ENCODE measurements at places on chromosomes 12 and 14.

GRCh38 chr14:68970038-68970612 lies 9.0 kb downstream of the ACTN1 start:
- no peak for DNase-seq

DNA sequence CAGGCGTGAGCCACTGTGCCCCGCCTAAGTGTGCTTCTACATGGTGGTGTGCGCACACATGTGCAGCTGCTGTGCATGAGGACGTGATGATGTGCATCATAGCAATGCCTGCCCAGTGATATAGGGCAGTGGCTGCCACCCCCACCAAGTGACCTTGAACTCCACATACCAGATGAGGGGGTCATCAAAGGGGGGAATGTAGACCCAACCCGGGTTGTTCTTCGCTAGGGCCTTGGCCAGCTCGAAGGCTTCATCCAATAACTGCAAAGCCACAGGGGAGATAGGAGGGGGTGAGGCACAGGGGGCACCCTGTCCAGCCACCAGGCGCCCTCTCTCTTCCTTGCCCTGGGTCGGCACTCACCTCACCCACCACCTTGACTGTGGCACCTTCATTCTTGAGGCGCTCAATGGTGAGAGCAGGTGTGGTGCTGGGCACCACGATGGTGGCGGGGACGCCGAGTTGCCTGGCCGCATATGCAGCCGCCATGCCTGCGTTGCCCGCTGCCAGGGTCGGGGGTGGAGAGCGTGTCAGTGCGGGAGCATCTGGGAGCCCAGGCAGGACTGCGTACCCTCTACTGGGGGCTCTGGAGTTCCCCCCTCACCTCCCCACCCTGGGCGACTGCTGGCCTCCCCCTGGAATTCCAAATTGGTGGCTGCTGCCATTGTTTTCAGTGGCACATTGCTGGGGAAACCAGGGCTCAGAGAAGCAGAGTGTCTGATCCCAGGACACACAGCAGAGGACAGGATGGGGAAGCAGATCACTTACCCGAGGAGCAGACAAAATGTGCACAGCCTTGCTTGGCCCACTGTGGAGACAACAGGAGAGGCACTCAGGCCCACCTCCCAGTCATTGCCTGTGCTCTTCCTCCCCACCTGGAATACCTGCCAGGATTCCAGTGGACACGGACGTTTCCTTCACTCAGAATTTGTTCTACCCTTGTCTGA lies 5.1 kb downstream of the SDS start:
- DNase-seq = no peak

DNA sequence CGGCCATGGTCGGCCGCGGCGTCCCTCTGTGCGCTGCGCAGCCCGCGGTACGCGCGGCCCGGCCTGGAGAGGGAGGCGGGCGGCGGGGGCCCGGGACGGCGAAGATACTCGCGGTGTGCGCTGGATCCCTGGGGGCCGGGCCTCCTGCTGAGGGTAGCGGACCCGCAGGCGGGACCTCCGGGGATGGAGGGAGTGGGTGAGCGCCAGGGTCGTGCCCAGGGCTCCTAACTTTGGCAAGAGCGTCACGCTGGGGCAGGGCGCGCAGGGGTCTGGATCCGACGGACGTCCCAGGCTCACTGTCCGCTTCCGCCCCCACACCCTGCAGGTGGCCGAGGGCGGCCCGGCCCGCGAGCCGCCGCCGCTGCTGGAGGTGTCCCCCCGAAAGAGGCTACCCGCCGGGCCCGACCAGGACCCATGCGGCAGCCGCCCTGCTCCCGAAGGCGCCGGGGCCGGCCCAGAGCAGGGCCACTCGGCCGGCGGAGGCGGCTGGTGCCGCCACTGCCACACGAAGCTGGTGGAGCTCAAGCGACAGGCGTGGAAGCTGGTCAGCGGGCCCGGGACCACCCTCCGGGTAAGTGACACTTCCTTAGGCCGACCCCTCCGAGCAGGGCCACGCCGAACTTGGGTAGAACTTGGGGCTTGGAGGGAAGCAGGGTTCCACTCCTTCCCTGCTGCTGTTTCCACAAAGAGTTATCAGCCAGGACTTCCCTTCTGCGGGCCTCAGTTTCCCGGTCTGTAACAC lies 502 bp downstream of the KIF26A start:
- no peak for DNase-seq

- DNase-seq = no peak
These were observed 47.4 kb downstream of the AVPR1A start for GRCh38 chr12:63103494-63104131.

GRCh38 chr12:82554529-82554928 lies 132.2 kb upstream of the TMTC2 start:
- DNase-seq = no peak

- no peak for DNase-seq
These were observed 136.9 kb downstream of the STXBP6 start for GRCh38 chr14:24913021-24913420.

GRCh38 chr14:26377150-26377549 lies 220.7 kb downstream of the NOVA1 start:
- DNase-seq = no peak

DNA sequence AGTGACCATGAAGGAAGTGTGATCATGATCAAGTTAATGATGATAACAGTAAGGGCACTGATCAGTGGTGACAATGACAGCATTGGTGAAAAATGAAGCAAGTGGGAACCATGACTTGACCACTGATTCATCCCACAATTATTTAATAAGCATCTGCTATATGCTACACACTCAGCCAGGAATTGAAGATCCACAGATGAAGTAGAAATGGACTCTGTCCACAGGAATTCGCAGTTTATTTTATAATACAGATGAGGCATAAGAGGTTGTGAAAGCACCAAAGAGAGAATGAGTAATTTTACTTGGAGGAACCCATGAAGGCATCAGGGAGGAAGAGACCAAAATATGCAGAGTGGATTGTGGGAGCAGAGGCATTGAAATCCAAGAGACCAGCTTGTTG lies 33.8 kb upstream of the SMUG1 start:
- DNase-seq = no peak

DNA sequence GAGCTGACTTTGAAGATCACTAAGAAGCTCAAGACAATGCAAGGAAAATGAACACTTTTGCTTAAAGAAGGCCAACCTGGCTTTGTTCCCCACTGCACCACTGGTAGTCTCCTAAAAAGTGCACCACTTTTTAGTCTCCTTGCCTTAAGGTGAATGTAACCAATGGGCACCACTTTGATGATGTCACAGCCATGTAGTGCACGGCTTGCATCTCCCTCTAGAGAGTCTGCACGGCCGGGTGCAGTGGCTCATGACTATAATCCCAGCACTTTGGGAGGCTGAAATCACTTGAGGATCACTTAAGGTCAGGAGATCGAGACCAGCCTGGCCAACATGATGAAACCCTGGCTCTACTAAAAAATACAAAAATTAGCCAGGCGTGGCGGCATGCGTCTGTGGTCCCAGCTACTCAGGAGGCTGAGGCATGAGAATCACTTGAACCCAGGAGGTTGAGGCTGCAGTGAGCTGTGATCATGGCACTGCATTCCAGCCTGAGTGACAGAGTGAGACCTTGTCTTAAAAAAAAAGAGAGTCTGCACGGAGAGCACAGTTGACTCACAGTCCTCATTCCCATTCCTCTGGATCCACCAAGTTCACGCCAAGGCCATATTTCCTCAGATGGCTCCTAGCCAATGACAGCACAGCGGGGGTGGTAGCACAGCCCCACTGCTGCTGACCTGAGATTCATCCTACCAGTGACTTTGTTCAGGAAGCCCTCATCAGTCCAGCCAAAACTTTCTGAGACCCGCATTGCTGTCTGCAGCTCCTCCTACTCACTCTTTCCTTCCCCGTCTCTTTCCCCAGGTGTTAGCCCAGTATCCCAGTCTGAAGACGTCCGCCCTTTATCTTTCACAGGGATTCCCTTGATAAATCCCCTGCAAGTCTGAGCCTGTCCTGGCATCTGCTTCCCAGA lies 16.5 kb upstream of the IFT81 start:
- DNase-seq = no peak

DNA sequence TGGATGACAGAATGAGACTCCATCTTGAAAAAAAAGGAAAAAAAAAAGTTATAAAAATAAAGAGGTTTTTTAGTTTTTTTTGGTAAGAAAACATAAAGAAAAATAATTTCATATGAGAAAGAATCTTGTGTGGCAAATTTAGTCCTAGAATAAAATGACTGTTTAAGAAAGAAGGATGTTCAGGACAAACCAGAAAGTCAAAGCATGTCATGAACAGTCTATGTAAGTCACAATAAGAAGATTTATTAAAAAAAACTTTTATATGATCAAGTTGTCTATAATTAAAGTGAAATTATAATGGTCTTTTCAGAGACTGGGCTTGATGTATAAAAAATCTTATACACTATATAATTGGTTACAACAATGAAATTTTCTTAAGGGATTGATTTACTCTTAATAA lies 68.1 kb upstream of the HECTD1 start:
- DNase-seq = no peak

DNA sequence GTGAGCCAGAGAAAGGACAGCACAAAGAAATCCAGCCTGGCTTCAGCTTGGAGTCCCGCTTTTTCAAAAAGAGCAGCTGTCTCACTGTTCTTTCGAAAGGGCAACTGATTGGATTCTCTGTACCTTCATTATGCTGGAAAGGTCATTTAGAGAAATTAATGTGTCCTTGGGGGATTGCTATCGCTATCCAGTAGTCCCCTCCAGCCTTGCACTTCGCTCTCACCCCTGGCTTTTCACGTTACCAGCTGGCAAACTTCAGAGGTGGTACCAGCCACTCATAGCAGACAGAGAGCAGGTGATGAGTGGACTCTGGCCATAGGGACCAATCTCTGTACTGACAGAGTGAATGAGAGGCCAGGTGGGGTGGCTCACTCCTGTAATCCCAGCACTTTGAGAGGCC lies 11.8 kb upstream of the NUAK1 start:
- DNase-seq = no peak

DNA sequence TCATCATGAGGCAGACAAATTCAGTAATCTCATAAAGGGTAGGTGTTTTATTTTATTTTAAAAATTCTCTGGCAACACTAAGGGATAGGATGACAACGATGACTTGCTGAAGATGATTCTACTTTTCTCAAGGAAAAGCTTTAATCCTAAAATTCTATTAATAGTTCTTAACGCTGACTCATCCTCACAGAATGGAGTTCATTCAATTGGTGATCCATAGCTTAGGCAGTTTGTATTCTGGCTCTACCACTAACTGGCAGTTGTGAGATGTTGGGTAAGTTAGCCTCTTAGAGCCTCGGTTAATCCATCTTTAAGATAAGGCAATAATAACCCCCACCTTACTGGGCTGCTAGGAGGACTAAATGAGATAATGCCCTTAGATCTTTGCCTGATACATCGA lies 116.3 kb downstream of the RTN1 start:
- no peak for DNase-seq

- no peak for DNase-seq
These were observed at the start of gene KIF26A for GRCh38 chr14:104138098-104138717. Gene KIF26A (plus strand): TSS chr14:104138587. CDS start chr14:104138723, 136 bp downstream.

GRCh38 chr14:58258156-58258555 lies 13.5 kb downstream of the PSMA3 start:
- no peak for DNase-seq

- DNase-seq = no peak
These were observed 15.6 kb downstream of the JDP2 start for GRCh38 chr14:75443203-75443969.

- no peak for DNase-seq
These were observed 64.2 kb downstream of the CLMN start for GRCh38 chr14:95255487-95255886.

DNA sequence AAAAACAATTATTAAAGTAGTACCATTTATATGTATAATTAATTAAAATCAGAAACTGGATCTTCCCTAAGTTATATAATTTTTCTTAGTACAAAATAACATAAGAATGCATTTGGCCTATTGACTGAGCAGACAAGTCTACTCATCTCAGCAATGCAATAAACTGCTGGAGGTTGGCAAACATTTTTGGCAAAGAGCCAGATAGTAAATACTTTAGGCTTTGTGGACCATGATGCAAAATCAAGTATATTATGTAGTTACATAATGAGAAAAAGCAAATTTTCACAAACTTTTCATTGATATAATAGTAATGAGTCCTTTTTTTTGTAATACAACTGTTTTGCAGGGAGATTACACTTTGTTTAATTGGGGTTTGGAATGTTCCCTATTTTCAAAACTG lies 30.9 kb downstream of the ERGIC2 start:
- no peak for DNase-seq

DNA sequence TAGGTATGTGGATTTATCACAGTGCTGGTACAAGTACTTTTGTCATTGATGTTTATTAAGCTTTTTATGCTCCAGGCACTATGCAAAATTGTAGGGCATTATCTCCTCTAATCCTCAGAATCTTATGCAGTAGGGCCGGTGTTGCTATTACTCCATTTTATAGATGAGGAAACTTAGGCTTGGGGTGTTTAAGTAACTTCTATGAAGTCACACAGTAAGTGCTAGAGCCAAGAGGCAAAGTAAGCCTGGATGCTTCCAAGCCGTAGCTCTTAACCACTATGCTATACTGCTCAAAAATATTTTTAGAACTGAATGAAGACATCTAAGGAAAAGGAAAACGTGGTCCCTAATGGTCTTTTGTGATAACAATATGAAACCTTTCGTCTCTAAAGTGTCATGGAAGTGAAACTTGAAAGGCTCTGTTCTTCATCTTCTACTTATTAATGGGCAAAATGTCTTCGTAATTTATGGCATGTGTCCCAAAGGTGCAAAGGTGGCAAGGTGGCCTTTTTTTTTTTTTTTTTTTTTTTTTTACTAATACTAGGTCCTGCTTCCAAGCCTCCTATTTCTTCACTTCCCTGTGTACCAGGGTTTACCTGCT lies 85.2 kb downstream of the ETV6 start:
- no peak for DNase-seq

GRCh38 chr12:90858252-90858651 lies 96.7 kb downstream of the CCER1 start:
- DNase-seq = no peak

GRCh38 chr12:83985084-83985483 lies 927.5 kb downstream of the SLC6A15 start:
- DNase-seq = no peak

DNA sequence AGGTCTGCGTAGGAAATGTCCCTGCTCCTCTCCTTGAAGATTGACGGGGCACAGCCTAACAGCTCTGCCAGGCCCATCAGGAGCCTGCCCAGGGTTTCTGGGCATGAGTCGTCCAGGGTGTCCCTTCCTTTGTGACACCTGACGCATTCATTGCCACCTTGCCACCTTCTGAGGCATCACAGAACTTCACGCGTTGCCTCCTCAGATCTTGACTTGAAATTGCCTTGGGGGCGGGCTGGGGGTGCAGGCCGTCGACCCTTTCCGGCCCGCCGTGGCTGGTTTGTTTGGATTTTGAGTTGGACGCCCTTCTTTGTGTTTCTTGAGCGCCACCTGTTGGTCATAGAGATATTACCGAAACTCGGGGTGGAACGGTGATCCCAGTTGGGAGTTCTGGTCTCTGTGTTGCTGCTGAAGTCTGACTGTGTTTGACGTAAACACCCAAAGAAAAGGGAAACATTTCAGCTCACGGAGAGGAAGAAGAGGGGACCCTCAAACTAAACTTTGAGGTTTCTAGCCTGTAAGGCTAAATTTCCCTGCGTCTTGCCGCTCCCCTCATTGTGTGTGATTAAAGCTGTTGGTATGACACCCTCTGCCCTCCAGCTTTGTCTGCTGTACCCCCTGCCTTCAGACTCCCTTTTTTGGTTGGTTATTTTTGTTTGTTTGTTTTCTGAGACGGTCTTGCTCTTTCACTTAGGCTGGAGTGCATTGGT lies 44.6 kb downstream of the MLXIP start:
- DNase-seq = peak; percentile 56
